ENCODE measurements at places on chromosomes 7 and 10. TPM values are rescaled to one million over a fixed set of nuclear protein-coding genes. Genes with fewer than 3 reads are reported as not detected.

- peak overlapping the region; percentile 91 for H3K4me3 ChIP-seq
- peaks cover 5% of the 10 kb centered on the region for H3K4me1 ChIP-seq
- peak; percentile 75 for DNase-seq
These were observed 438 bp downstream of the ARID5B start for GRCh38 chr10:61901829-61902444.

- H3K4me3 ChIP-seq, result no peak overlapping the region
- no peak for DNase-seq
- H3K36me3 ChIP-seq, result no peaks in the 10 kb centered on the region
- no peak overlapping the region for H3K27ac ChIP-seq
- no peaks in the 10 kb centered on the region for H3K4me1 ChIP-seq
These were observed 31.9 kb downstream of the ARL4A start for GRCh38 chr7:12719141-12719919.

DNA sequence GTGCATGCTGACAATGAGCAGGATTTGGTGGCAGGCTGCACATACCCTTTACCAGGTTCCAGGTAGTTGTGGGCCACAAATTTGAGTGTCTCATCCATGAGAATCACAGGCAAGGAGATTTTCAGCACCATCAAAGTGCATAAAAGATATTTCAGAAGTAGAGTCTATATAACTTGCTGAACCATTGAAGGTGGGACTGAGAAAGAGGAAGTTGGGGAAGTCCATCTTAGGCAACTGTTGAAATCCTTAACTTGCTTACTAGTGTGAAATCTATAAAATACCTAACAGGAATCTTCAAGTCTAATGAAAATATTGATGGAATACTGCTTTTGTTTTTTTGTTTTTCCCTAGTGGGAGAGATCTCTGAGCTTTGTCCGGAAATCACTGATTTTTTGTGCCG lies 325.1 kb upstream of the PLXDC2 start:
- H3K4me1 ChIP-seq, result no peaks in the 10 kb centered on the region
- no peak overlapping the region for H3K4me3 ChIP-seq
- H3K27me3 ChIP-seq, result no peaks in the 10 kb centered on the region
- DNase-seq, result no peak

GRCh38 chr10:71720288-71720687 lies 710 bp upstream of the C10orf105 start:
- H3K36me3 ChIP-seq, result no peaks in the 10 kb centered on the region
- DNase-seq, result no peak
- H3K4me3 ChIP-seq, result no peak overlapping the region
- no peak overlapping the region for H3K27ac ChIP-seq
- no peaks in the 10 kb centered on the region for H3K4me1 ChIP-seq

GRCh38 chr10:88157981-88158465 lies 294.6 kb downstream of the PTEN start:
- H3K36me3 ChIP-seq, result no peaks in the 10 kb centered on the region
- no peak for DNase-seq
- peaks cover 28% of the 10 kb centered on the region for H3K27me3 ChIP-seq
- peaks cover 7% of the 10 kb centered on the region for H3K4me1 ChIP-seq
- no peak overlapping the region for H3K27ac ChIP-seq

DNA sequence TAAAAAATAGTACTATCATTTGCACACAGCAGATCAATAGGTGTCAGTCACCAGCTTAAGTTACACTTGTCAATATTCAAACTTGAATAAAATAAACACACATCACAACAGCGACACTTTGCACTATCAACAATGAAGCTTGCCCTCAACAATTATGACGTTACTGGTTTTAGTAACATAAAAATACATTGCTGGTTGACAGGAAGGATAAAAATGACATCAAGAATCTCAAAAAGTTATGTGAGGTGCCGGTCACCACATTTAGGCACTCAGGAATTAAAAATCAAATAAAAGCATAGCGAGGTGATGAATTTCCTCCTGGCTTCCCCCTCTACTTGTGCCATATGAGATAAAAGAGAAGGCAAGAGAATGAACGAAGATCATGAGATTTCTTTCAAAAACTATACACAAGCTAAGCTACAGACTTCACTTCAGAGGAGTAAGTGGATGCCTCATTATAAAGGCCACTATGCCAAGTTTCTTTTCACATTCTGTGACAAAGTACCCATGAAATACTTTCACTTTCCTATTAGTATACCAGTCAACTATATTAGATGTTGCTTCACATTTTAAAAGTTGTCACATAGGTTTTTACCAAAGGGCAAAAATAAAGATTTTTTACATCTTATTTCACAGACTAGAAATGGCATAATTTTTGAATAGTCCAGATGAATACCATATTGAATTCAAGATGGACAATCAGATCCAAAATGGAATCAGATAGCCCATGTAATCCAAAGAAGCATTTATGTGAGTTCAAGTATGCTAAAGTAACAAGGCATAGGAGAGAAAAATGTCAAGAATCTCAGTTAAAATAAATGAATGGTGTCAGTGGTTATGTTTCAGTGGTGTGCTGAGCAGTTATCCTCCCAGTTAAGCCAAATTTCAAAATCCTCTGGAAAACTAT lies 3.6 kb downstream of the CCDC71L start:
- no peaks in the 10 kb centered on the region for H3K4me1 ChIP-seq
- no peak overlapping the region for H3K27ac ChIP-seq
- H3K4me3 ChIP-seq, result peak overlapping the region; percentile 96
- no peak for DNase-seq

GRCh38 chr10:35075228-35075627 lies 14.9 kb downstream of the CUL2 start:
- no peak overlapping the region for H3K4me3 ChIP-seq
- H3K27ac ChIP-seq, result no peak overlapping the region
- H3K27me3 ChIP-seq, result no peaks in the 10 kb centered on the region
- DNase-seq, result no peak
- H3K4me1 ChIP-seq, result no peaks in the 10 kb centered on the region

- no peaks in the 10 kb centered on the region for H3K27me3 ChIP-seq
- H3K27ac ChIP-seq, result no peak overlapping the region
- H3K36me3 ChIP-seq, result no peaks in the 10 kb centered on the region
- no peaks in the 10 kb centered on the region for H3K4me1 ChIP-seq
These were observed 304.8 kb downstream of the GLRX3 start for GRCh38 chr10:130440971-130441370.

DNA sequence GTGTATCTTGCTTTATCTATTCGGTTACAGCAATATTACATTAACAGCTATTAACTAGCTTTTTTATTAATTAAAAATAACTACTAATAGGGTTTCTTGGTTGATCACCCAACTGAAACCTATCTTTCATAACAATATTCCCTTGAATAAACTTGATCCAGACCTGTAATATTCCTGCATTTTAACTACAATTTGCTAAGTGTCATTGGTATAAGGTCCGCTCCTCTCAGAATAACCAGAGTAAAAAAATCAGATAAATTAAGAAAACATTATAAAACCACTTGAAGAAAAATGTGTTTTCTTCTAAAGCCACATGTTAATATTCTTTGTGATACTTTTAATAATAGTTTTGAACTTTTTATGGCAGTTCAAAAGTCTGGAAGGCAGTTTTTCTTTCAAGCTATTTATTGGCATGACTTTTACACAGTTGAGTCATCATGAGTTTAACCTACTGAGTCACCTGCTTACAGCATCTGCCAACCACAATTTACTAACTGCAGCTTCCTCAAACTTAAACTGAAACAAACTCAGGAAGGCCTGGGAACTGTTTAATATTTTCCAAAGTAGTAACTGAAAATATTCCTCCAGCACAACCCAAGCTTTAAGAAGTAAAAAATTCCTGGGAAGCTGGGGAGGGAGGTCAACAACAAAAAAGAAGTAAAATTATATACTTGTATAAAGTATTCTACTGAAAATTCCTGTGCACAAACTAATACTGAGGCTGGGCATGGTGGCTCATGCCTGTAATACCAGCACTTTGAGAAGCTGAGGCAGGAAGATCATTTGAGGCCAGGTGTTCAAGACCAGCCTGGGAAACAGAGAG lies 103.2 kb downstream of the NRBF2 start:
- H3K4me1 ChIP-seq, result no peaks in the 10 kb centered on the region
- H3K27me3 ChIP-seq, result no peaks in the 10 kb centered on the region
- H3K27ac ChIP-seq, result no peak overlapping the region
- peaks cover 24% of the 10 kb centered on the region for H3K36me3 ChIP-seq

DNA sequence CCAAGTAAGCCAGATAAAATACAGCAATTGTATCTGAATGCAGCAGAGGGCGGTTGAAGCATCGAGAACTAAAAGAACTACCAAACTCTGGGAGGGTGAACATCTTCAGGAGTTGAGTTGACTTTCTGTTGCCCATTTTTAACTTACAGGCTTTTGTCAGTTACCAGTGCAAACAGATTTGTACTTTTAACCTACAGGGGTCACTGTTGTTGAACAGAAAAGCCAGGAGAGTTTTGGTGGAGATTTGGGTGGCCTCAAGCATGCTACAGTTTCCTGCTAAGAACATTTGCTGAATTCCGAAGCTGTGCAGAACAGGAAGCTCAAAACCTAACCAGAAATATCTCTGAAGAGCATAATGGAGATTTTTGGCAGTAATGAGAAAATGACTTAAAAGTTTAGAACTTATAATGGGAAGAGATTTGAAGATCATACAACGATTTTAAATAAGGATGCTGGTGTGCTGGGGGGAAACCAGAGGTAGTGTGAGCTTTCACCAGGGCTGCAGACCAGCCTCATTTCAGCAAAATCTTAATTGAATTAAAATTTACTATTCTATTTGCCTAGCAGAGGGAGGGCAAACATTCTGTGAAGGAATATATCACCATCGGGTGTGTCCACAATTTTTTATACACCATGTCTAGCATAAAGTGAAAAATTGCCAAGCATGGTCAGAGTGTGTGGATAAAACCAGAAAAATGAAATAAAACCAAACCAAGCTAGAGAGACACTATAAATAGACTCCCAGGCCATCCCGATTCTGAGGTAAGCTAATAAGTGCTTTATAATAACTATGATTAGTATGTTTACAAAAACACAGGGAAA lies 208.6 kb upstream of the CCDC6 start:
- no peak overlapping the region for H3K27ac ChIP-seq
- H3K4me1 ChIP-seq, result no peaks in the 10 kb centered on the region
- DNase-seq, result peak; percentile 60
- H3K4me3 ChIP-seq, result no peak overlapping the region
- no peaks in the 10 kb centered on the region for H3K27me3 ChIP-seq
- no peaks in the 10 kb centered on the region for H3K36me3 ChIP-seq

DNA sequence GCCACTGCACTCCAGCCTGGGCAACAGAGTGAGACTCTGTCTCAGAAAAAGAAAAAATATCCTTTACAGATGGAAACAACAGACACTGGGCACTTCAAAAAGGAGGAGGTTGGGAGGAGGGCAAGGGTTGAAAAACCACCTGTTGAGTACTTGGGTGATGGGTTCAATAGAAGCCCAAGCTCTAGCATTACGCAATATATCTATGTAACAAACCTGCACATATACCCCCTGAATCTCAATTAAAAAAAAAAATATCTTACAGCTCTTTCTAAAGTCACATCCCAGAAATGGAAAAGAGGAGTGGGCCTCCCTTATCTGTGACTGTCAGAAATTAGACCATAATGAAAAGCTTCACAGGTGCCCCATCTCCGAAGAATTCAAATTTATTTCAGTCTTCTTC lies 12.1 kb downstream of the VIM start:
- no peak overlapping the region for H3K27ac ChIP-seq
- no peaks in the 10 kb centered on the region for H3K4me1 ChIP-seq
- DNase-seq, result no peak
- no peak overlapping the region for H3K4me3 ChIP-seq

GRCh38 chr7:26858735-26859134 lies 5.7 kb downstream of the SKAP2 start:
- H3K4me3 ChIP-seq, result no peak overlapping the region
- no peak overlapping the region for H3K27ac ChIP-seq
- peak; percentile 62 for DNase-seq
- no peaks in the 10 kb centered on the region for H3K36me3 ChIP-seq
- H3K27me3 ChIP-seq, result peaks cover 94% of the 10 kb centered on the region
- H3K4me1 ChIP-seq, result peaks cover 3% of the 10 kb centered on the region

DNA sequence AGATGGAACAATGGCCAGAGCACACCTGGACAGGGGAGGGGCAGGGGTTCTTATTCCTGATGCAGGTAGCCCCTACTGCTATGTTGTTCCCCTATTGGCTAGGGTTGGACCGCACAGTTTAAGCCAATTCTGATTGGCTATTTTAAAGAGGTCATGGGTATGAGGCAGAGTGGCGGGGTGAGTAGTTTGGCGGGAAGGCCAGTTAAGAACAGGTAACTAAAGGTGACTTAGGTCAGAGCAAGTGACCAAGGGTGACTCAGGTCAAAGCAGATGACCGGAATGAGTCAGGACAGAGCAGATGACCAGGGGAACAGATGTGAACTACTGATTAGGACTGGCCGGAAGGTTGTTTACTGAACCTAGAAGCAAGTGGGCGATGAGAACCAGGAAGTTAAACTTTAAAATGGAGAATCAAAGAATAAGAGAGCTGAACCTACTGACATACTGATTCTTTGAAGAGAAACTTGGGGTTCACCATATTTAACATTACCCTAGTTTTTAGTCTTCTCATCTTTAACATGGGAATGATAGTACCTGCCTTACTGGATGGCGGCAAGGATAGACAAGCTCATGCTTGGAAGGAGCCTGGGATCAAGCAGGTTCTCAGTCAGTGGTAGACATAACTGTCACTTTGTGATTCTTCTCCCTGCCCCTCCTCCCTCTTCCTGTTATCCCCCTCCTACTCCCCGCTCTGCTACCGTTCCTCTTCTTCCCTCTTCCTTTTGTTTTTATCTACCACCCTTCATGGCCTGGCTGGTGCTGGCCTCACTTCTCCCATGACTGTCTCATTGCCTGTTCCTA lies 55.0 kb downstream of the CCNY start:
- no peaks in the 10 kb centered on the region for H3K36me3 ChIP-seq
- DNase-seq, result no peak
- peak overlapping the region; percentile 66 for H3K4me3 ChIP-seq
- no peak overlapping the region for H3K27ac ChIP-seq
- peaks cover 8% of the 10 kb centered on the region for H3K4me1 ChIP-seq

DNA sequence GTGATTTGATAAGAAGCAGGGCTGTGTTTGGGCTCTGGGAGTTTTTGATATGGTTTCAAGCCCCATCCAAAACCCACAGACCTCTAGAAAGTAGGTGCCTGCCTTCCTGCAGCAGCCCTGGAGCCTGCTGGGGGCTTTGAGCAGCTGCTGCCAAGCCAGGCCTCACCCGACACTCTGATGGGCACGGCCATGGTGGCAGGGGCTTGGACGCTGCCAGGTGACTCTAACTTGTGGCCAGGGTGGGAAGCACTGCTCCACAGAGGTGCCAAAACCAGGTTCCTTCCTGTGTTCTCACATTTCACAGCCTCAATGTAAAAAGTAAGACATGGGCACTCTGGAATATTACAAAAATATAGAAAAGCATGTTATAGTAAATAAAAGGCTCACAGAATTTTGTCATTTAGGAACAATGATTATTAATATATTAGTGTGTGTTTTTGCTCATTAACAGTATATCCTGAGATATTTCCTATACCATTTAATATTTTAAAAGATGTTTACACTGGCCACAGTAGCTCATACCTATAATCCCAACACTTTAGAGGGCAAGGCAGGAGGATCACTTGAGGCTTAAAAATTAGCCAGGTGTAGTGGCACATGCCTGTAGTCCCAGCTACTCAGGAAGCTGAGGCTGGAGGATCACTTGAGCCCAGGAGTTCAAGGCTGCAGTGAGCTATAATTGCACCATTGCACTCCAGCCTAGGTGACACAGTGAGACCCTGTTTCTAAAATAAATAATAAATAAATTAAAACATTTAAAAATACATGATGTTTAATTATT lies 95.1 kb downstream of the EGFR start:
- DNase-seq, result no peak
- H3K36me3 ChIP-seq, result no peaks in the 10 kb centered on the region
- no peak overlapping the region for H3K4me3 ChIP-seq
- no peaks in the 10 kb centered on the region for H3K27me3 ChIP-seq
- H3K4me1 ChIP-seq, result no peaks in the 10 kb centered on the region

The INTS1 gene
- 120 TPM for total RNA-seq

The SUN3 gene
- not detected for total RNA-seq

The CPXM2 gene
- total RNA-seq, result 1.4 TPM

The FZD1 gene
- total RNA-seq, result 2.6 TPM
